Left lobe of liver (tissue), 2 donors: ENCODE measurements at places on chromosomes 1 and 21.

DNA sequence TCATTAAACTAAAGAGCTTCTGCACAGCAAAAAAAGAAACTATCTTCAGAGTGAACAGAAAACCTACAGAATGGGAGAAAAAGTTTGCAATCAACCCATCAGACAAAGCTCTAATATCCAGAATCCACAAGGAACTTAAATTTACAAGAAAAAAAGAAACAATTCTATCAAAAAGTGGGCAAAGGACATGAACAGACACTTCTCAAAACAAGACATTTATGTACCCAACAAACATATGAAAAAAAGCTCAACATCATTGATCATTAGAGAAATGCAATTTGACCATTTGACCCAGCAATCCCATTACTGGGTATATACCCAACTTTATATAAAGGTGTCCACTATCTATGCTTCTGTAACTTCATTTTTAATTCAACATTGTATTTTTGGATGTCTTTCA, 31.1 kb upstream of the VN1R5 start:
- no peak for DNase-seq

DNA sequence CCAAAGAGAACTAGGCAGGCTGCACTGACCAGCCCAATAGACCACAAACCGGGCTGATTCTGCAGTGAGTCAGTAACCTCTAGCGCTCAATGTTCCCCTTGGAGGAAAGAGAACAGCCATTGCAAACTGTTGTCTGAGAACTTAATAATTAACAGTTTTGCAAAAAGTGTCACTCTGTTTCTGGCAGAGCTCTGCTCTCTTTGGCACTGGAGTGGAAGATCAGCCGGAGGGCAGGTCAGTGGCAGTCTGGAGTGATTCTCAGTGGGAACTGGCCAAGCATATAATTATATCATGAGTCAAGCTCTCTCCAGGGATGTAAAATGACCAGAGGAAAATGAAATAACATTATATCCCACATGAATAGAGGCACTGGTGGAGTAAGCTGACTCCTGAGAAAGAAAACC, 238.3 kb downstream of the HLX start:
- peak; percentile 81 for DNase-seq

- no peak for DNase-seq
These were observed 61.2 kb downstream of the AK4 start for GRCh38 chr1:65209005-65209885.

DNA sequence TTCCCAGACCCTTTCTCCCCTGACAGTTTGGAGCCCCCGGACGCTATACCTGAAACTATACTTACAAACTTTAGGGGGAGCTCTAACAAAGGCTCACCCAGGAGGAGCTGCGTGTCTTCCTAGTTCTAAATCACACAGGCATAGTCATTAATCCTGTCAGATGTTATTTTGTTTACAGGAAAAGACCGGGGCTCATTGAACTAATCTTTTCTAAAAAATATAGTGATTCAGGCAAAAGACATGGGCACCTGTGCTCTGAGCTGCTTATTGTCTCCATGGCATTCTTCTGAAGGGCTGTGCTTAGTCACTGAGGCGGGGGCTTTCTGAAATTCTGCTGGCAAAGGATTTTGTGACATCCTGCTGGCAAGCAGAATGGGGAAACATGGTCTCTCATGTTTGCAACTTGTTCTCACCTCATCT, 1577.0 kb downstream of the NCAM2 start:
- DNase-seq, result no peak

DNA sequence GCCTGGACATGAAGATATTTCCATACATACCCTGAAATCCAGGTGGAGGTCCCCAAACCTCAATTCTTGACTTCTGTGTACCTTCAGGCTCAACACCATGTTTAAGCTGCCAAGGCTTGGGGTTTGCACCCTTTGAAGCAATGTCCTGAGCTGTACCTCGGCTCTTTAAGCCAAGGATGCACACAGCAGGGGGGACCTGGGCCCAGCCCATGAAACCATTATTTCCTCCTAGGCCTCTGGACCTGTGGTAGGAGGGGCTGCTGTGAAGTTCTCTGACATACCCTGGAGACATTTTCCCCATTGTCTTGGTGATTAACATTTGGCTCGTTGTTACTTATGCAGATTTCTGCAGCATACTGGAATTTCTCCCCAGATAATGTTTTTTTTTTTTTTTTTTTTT, 184.3 kb upstream of the RGS18 start:
- no peak for DNase-seq

GRCh38 chr1:3024588-3024987, 3.3 kb downstream of the ACTRT2 start:
- no peak for DNase-seq

- DNase-seq, result no peak
These were observed 68.0 kb downstream of the CACHD1 start for GRCh38 chr1:64537942-64538341.

- DNase-seq, result peak; percentile 57
These were observed 3.3 kb upstream of the CNR2 start for GRCh38 chr1:23916209-23917131.
